ENCODE measurements at places on chromosomes 12 and 14.

- no peak for DNase-seq
These were observed 56.8 kb upstream of the FOXG1 start for GRCh38 chr14:28709571-28710305.

GRCh38 chr14:105043641-105044040, 21.6 kb downstream of the GPR132 start:
- DNase-seq = no peak

DNA sequence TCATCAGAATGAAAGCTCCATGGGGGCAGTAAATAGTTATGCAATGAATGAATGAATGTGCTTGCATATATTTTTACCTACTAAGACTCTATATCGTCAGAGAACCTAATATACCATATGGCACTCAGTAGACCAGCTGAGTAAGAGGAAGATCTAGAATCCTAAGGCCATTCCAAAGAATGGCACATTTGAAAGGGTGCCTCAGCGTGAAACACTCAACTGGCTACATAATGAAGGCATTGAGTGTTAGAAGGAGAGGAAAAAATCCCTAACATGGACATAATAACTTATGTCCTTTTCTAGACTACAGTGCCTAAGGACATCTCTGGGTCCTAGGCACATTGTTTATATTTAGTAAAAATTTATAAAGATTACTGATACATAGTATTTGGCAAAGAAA, 61.7 kb upstream of the ARID2 start:
- DNase-seq = no peak

GRCh38 chr12:120278137-120279069, 12.9 kb upstream of the PXN start:
- no peak for DNase-seq

DNA sequence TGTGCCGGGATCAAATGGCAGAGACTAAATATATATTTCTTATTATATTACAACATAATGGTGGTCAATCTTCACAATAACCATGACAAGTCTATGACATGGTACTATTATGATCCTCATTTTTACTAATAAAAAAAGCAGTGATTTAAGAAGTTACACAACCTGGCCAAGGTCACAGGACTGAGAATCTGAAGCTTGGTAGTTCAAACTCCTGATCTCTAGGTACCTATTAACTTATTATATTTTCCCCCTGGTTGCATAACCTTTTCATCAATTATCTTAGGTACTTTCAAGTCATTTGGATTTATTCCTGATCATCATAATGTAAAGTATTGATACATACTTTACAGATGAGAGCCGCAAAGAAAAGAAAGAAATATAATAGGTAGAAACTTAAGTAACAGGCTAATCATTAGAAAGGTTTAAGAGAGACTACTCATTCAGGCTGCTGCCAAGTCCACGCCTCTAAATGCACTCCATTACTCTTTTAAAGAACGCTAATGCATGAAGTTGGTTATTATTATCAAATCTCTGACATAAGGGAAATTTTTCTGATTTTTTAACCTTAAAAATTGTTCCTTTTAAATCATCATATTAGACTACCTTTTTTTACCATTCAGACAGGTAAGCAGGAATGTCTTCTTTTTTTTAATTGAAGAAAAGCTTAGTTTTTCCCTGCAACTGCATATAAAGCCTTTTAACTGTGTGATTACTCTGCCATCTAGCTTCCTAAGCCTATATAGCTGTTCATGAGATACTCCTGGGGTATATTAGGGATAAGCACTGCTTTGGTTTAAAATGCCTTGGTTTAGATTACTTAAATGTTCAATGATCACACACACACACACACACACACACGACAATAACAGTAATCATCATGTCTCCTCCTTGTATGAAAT, 35.6 kb downstream of the RPS29 start:
- DNase-seq = no peak

DNA sequence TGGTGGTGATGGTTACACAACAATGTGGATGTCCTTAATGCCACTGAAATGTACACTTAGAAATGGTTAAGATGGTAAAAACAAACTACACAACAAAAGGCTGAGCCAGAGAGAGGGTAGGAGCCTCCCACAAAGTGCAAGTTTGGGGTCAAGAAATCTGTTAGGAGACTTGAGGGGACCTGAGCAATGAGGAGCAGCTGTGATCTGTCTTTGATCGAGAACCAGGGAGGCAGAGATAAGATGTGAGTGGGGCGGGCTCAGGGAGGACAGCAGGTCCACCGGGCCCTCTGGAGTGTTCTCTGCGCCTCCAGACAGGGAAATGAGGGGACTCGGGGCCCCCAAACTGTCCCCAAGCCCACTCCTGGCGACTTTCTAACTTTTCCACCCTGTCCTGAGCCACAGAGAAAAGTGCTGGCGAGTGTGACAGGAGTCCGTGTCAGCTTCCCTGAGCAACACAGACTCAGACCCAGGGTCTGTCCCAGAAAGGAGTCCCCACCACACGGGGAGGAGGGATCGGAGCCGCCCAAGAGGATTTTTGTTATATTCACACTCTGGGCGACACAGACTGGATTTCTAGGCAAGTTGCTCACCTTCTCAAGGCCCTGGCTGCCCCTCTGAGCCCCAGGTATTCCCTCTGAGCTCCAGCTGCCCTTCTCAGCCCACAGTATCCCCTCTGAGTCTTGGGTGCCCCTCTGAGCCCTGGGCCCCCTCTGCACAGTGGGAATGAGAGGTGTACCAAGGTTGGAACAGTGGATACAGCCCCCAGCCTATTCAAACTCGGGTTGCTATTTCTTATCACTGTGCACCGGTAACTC, 11.5 kb upstream of the SCARB1 start:
- no peak for DNase-seq

DNA sequence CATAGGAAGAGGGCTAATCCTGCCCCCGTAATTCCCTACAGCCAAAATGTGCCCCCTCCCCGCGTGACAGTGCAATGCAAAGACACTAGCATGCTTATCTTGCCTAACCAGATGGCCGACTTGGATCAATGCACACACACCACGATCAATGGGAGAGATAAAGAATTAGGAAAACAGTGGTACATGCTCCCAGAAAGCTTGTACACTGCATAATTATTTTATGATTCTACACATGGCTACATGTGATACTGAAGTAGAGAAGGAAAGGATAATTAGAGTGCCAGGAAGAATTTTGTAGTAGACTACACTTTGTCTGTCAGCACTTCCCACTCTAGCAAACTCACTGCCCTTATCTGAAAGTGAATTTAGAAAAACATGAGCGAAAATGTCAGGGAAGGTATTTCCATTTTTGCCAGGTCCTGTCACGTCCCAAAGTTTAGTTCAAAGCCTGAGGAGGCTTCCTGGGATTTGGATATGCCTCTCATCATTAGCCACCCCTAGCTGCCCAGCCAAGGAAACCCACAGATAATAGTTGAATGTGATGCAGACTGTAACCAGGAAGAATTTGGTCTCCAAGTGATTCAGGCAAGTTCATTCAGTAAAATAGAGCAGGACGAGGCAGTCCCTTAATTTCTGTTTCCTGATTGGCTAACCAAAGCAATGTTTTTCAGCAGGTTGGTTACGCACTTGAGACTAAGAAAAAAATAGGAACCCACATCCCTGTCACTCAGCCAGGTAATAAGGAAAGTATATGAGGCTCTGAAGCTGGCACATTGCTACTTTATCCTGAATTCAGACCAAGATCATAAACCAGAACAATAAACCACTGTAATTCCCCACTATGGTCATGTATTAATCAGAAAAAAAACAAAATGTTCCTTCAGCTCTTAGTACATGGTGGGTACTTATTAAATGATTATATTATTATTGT, 199.6 kb upstream of the OTX2 start:
- no peak for DNase-seq

GRCh38 chr14:90368946-90369721, 27.7 kb upstream of the CALM1 start:
- no peak for DNase-seq

DNA sequence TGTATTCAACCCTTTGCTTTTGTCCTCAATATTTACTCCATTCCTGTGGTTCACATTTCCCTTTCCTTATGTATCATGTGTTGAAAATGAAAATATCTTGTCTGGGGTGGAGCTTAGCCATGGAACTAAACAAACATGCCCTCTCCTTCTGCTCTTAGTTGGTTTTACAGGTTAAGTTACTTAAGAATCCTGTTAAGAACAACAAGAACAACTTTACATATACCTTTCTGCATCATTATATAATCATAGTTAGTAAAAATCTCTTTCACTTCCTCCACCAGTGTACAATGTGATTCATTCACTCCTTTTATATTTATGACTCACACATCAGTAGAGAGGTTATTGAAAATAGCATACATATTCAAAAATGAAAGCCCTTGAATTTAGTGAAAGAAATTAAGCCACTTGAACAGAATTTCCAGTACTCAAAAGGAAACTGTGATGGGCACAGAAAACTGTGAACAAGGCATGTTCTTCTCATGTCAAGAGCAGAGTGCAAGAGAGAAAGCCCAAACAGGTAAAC, 307.7 kb downstream of the CCDC91 start:
- DNase-seq = no peak

DNA sequence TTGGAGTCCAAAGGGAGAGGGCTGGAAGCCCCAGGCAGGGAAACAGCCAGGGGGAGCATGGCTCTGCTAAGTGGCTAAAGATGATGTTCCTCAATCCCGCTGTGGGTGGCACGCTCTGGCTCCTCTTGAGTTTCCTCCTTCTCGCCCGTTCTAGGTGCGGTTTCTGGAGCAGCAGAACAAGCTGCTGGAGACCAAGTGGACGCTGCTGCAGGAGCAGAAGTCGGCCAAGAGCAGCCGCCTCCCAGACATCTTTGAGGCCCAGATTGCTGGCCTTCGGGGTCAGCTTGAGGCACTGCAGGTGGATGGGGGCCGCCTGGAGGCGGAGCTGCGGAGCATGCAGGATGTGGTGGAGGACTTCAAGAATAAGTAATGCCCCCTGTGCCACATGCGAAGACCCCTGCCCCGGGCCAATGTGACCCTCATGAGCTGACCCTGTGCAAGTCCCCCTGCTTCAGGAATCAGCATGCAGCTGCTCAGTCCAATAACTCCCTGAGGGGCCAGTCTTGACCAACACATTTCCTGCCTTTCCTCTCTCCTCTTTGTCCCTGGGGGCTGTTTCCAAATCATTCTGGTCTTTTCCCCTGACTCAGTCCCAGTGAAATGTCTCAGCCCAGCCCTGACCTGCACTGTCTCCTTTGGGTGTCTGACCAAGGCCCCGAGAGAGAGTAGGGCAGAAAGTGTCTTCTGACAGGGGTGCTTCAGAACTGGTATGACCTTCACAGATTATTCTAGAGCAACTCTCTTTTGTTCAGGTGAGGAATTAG, 2.1 kb downstream of the KRT7 start:
- no peak for DNase-seq

DNA sequence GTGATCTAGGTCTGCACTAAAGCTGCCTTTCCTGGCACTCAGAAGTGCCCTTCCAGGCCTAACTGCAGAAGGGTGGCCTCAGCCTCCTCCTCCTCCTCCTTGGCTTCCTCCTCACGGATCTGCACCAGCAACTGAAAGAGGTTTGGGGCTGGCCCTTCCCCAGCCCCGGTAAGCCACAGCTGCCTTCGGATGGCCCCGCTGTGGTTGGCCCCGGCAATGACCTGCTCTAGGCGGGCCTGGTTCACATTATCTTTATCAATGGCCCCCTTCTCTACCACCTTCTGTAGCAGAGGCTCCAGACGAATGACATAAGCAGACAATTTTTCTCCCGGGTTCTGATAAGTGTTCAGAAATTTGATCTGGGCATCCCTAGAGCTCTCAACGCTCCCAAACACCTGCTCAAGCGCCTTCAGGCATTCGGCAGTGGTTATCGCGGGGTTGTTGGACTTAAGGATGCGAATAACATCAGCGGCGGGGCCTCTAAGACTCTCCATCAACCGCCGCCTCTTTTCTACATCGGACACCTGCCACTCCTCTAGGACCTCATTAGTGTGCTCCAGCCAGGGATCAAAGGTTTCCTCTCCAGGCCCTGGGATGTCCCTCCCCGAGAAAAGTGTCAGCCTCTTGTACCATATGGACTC, 1.5 kb downstream of the PNMA1 start:
- DNase-seq = no peak

- no peak for DNase-seq
These were observed 315.4 kb upstream of the KITLG start for GRCh38 chr12:88895634-88896033.

GRCh38 chr12:129657179-129657578, 246.6 kb downstream of the TMEM132D start:
- DNase-seq = no peak

GRCh38 chr14:103027451-103027850, 29.9 kb downstream of the CDC42BPB start:
- DNase-seq = no peak

GRCh38 chr12:66144791-66145754, 14.5 kb upstream of the LLPH start:
- DNase-seq = no peak

DNA sequence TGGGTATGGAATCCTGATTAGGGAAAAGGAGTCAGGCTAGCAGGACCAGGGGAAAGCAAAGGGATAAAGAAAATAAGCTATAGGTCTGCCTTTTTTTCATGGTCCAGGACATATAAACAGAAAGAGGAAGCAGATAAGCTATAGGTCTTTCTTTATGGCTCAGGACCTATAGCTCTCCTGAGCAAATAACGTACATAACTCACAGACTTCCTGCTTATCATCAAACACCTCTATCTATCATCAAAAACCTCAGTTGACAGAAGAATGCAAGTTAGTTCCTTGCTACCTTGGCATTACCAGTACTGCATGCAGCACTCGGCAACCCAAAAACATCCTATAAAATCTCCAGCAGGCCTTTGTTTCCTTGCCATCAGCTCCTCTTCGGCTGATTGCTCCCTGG, 238.7 kb upstream of the OR4E1 start:
- no peak for DNase-seq

DNA sequence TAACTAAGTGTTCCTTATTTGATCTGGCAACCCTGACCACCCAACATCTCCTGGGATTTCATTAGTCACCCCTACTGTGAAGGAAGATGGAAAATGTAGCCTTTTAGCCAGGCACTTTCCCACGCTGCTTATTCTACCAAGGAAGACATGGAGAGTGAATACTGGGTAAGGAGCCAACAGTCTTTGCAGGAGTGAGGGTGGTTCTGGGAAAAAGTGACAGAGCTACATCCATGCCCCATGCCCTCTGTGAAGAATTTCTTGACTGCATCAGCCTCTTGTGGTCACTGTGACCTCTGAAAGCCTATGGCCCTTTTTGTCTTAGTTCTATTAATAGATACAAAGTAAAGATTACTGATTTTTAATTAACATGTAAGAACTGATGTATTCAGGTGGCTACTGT, 196.0 kb upstream of the EEA1 start:
- DNase-seq = no peak

DNA sequence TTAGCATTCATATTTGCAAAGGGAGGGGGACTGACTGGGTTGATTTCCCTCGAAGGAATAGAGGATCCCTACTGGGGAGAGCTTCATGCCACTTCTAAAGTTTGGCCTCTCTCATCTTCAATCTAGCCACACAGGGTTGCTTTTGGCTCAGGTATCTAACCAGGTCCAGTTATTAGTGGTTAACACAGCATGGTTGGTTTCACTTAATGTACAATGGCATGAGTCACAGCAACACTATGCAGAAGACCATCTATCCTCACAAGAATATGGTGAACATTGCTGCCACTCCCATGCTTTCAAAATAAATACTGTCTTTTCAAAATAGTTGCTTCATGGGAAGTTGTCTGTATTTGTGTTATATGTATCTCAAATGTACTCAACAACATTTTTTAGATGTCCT, 6.6 kb upstream of the RAB3IP start:
- DNase-seq = no peak
